ENCODE measurements at places on chromosomes 11 and 22. TPM values are rescaled to one million over a fixed set of nuclear protein-coding genes. Genes with fewer than 3 reads are reported as not detected.

DNA sequence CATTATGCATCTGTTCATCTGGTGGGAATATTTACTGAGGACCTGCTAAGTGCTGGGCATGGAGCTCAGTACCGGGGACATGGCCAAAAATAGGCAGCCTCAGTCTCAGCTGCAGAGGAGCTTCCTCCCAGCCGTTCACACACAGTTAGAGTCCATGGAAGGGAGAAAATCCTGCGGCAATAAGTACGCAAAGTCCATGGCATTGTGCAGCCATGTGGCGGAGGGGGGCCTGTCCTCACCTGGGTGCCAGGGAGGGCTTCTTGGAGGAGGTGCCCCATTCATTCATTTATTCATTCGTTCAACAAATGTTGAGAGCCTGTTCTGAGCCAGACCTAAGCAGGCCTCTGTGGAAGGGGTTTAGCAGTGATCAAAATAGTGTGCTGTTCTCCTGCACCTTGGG, 59.3 kb upstream of the ANO1 start:
- H3K4me3 ChIP-seq: no peak overlapping the region
- no peaks in the 10 kb centered on the region for H3K36me3 ChIP-seq
- H3K27me3 ChIP-seq: no peaks in the 10 kb centered on the region
- H3K4me1 ChIP-seq: peaks cover 21% of the 10 kb centered on the region
- peak overlapping the region; percentile 79 for H3K27ac ChIP-seq

The OR51B2 gene
- total RNA-seq: not detected

DNA sequence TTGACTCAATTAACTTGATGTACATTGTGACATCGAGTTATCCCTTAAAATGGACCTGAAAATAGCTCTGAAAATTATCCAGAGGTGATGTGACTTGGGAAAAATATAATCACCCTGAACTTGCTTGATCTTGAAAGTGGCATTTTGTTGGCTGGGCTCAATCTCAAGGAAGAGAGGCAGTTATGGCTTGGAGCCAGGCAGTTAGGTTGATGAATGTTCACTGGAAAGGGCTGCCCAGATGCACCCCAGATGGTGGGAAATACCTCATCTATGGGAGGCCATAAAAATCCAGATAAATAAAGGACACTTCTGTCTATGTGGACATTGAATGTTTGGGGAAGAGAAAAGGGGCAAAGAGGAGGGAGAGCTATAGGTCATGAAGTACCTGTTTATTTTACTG, 55.7 kb upstream of the OR5AN1 start:
- no peak overlapping the region for H3K27ac ChIP-seq
- H3K36me3 ChIP-seq: no peaks in the 10 kb centered on the region
- no peak overlapping the region for H3K4me3 ChIP-seq
- H3K27me3 ChIP-seq: no peaks in the 10 kb centered on the region
- DNase-seq: no peak
- no peaks in the 10 kb centered on the region for H3K4me1 ChIP-seq

DNA sequence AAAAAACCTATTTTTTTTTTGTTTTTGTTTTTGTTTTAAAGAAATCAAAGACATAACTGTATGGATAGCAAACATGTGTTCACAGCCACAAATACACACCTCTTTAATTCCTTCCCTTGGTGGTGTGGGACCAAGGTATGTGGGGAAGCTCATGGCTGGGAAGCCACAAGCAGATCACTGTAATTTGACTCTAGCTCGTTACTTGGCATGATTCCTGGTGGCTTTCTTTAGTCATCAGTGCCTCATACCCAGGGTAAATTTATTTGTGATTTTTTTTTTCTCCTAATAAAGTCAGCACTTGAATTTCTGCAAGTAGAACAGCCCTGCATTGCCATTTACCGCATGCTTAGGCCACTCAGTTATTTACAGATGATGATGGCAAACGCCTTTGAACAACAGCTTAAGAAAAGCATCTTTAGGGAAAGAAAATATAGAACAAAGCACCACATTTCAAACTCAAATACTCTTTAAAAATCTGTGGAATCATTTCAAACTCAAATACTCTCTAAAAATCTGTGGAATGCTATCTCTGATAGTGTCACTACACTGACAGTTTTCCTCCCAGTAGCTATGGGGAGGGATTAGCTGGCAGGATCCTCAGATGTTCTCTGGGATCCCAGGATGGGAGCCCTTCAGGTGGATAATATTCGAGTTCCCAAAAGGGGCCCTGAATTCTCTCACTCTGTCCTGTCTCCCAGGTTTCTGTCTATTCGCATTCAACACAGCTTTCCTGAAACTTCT, 687.2 kb downstream of the OPCML start:
- no peak overlapping the region for H3K4me3 ChIP-seq
- peaks cover 6% of the 10 kb centered on the region for H3K27me3 ChIP-seq
- no peaks in the 10 kb centered on the region for H3K36me3 ChIP-seq
- peak; percentile 91 for DNase-seq
- H3K4me1 ChIP-seq: peaks cover 22% of the 10 kb centered on the region

GRCh38 chr11:75141166-75141565, 9.7 kb upstream of the SLCO2B1 start:
- no peaks in the 10 kb centered on the region for H3K36me3 ChIP-seq
- H3K27me3 ChIP-seq: peaks cover 21% of the 10 kb centered on the region
- H3K27ac ChIP-seq: no peak overlapping the region
- H3K4me3 ChIP-seq: no peak overlapping the region
- DNase-seq: no peak
- H3K4me1 ChIP-seq: peaks cover 4% of the 10 kb centered on the region

DNA sequence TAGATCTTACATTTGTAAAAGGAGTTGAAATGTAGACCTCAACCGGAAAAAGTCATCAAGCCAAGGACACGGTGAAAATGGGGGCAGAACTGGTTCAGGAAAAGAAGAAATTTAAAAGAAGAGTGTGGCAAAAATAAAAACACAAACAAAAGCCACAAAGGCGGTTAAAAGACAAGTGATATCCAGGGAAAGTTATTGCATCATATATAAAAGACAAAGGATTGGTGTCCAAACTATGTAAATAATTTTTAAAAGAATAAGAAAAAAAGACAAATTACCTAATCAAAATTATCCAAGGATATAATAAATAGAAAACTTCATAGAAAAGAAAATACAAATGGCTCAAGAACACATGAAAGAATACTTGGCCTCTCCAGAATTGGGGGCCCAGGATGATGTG, 45.1 kb upstream of the OPCML start:
- no peaks in the 10 kb centered on the region for H3K27me3 ChIP-seq
- H3K36me3 ChIP-seq: no peaks in the 10 kb centered on the region
- no peaks in the 10 kb centered on the region for H3K4me1 ChIP-seq
- H3K27ac ChIP-seq: no peak overlapping the region
- H3K4me3 ChIP-seq: no peak overlapping the region
- DNase-seq: no peak

DNA sequence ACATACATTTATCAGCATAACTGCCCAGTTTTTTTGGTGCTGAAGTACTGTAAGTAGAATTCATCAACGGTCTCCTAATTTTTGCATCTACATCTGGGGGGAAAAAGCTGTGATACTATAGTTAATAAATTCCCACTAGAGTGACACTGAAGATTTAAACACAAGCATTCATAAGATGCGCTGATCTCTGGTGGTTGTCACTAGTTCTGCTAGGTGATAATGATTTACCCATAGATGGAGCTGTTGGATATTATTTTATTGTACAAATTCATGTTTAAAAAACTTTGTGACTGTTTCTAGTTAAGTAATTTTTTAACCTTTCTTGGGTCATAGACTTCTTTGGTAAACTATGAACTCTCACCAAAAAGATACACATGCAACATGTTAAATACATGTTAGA, 106.6 kb downstream of the EMSY start:
- peaks cover 11% of the 10 kb centered on the region for H3K36me3 ChIP-seq
- no peaks in the 10 kb centered on the region for H3K27me3 ChIP-seq
- no peaks in the 10 kb centered on the region for H3K4me1 ChIP-seq
- no peak overlapping the region for H3K27ac ChIP-seq
- DNase-seq: peak; percentile 5
- no peak overlapping the region for H3K4me3 ChIP-seq

The STK33 gene
- not detected for total RNA-seq

The SIPA1 gene
- 16.6 TPM for total RNA-seq

DNA sequence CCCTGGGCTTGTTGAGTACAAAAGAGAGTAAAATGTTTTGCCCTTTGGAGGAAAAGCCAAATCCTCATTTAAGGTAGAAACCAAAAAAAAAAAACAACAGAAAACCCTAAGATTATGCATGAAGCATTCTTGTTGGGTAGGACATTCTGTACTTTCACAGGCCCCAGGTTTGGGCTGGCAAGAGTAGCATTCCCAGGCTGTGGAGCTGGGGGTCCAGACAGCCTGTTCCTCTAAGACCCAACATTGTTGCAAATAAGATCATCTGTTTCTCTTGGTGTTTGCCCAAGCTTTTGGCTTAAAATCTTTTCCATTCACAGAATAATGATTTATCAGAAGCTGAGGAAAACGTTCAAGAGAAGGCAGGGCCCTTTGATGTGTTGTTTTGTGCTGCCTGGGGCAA, 123.8 kb downstream of the MICAL2 start:
- H3K27me3 ChIP-seq: no peaks in the 10 kb centered on the region
- H3K27ac ChIP-seq: peak overlapping the region; percentile 96
- H3K36me3 ChIP-seq: peaks cover 27% of the 10 kb centered on the region
- H3K4me3 ChIP-seq: no peak overlapping the region
- H3K4me1 ChIP-seq: peaks cover 28% of the 10 kb centered on the region

The LTBP3 gene
- total RNA-seq: 112 TPM

The FGF4 gene
- not detected for total RNA-seq

DNA sequence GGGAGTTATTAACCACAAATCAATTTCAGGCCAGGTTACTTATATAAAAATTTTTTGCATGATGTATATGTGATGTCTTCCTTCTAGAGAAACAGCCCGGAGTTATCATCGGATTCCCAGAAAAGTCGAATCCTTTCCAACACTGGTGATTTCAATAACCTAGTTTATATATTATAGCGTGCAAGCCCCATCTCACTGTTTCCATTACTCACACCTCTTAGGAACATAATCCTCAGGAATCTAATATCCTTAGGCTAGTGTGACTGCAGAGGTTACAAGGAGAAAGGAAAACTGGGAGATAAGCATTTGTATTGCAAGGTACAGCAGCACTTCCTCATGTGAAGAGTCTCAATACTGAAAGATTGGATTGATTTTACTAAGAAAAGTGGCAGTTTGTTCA, 20.3 kb downstream of the ARHGAP20 start:
- H3K4me3 ChIP-seq: no peak overlapping the region
- no peaks in the 10 kb centered on the region for H3K36me3 ChIP-seq
- no peaks in the 10 kb centered on the region for H3K27me3 ChIP-seq
- no peaks in the 10 kb centered on the region for H3K4me1 ChIP-seq
- DNase-seq: no peak

DNA sequence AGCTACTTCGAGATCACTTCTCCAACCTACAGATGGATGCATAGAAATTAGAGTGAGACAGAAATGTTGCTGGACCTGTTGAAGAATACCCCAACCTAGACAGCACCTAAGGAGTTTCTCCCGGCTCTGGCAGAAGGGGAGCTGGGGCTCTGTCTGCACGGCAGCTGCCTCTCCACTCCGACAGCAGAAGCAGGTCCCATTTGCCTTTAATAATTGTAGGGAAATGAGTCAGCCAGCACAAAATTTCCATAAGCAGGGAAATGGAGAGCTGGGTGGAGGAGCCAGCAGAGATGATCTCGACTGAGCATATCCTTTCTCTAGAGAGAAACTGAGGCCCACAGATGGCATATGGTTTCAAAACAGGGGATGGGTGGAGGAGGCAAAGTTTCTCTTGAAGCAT, 80.1 kb downstream of the EFCAB6 start:
- no peak overlapping the region for H3K4me3 ChIP-seq
- H3K27me3 ChIP-seq: no peaks in the 10 kb centered on the region
- no peaks in the 10 kb centered on the region for H3K4me1 ChIP-seq
- DNase-seq: peak; percentile 27
- H3K27ac ChIP-seq: no peak overlapping the region
- H3K36me3 ChIP-seq: no peaks in the 10 kb centered on the region

- no peak overlapping the region for H3K4me3 ChIP-seq
- no peak overlapping the region for H3K27ac ChIP-seq
- no peaks in the 10 kb centered on the region for H3K4me1 ChIP-seq
These were observed 111.2 kb upstream of the TOP3B start for GRCh38 chr22:22093743-22094142.

DNA sequence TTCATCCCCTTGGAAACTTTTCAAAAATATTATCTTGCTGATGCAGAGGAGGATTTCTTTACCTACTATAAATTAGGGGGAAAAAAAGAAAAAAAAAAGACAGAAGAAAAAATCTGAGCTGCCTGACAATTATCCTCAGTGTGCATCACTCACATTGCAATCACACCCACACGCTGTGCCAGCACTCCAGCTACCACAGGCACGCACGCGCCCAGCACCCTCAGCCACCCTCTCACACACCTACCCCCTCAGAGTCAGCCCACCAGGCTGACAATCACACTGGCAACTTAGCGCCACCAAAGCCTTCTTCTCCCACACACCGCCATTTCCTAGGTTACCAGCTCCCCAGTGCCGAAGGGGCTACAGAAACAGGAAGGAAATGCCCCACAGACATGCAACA, 236.1 kb downstream of the KCNA4 start:
- H3K27ac ChIP-seq: no peak overlapping the region
- no peaks in the 10 kb centered on the region for H3K36me3 ChIP-seq
- H3K27me3 ChIP-seq: no peaks in the 10 kb centered on the region
- H3K4me1 ChIP-seq: no peaks in the 10 kb centered on the region
- no peak overlapping the region for H3K4me3 ChIP-seq

GRCh38 chr11:93945596-93945995, 75.6 kb upstream of the HEPHL1 start:
- no peak overlapping the region for H3K4me3 ChIP-seq
- no peaks in the 10 kb centered on the region for H3K36me3 ChIP-seq

DNA sequence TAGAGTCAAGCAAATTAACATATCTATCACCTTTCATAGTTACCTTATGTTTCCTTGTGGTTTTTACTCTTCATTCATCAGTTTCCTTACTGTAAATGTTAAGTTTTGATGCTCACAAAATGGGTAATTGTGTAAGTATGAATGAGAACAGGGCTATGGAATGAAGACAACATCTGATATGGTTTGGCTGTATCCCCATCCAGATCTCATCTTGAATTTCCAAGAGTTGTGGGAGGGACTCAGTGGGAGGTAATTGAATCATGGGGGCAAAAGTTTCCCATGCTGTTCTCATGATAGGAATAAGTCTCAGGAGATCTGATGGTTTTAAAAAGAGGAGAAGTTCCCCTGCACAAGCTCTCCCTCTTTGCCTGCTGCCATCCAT, 107.6 kb downstream of the CCDC34 start:
- H3K27ac ChIP-seq: peak overlapping the region; percentile 99
- H3K36me3 ChIP-seq: no peaks in the 10 kb centered on the region
- H3K4me1 ChIP-seq: peaks cover 30% of the 10 kb centered on the region
- H3K27me3 ChIP-seq: no peaks in the 10 kb centered on the region
- peak; percentile 89 for DNase-seq

- peak; percentile 50 for DNase-seq
- H3K4me1 ChIP-seq: no peaks in the 10 kb centered on the region
- no peaks in the 10 kb centered on the region for H3K27me3 ChIP-seq
- H3K27ac ChIP-seq: no peak overlapping the region
- no peak overlapping the region for H3K4me3 ChIP-seq
These were observed 141.1 kb upstream of the NARS2 start for GRCh38 chr11:78715639-78716311.
